ENCODE measurements at places on chromosomes 4 and X.

DNA sequence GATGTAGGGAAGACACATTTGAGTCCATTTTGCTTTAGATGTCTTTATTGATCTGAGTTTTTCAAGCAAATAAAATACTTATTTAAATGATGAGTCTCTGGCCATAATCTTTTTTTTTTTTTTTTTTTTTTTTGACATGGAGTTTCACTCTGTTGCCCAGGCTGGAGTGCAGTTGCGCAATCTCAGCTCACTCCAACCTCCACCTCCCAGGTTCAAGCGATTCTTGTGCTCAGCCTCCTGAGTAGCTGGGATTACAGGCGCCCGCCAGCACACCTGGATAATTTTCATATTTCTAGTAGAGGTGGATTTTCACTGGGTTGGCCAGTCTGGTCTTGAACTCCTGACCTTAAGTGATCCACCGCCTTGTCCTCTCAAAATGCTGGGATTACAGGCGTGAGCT, 194.5 kb upstream of the MAD2L1 start:
- no peak for DNase-seq

- DNase-seq, result no peak
Observed at GRCh38 chr4:64774626-64775025, 365.4 kb upstream of the TECRL start.

GRCh38 chr4:74223801-74224200, 65.9 kb downstream of the MTHFD2L start:
- DNase-seq, result no peak

DNA sequence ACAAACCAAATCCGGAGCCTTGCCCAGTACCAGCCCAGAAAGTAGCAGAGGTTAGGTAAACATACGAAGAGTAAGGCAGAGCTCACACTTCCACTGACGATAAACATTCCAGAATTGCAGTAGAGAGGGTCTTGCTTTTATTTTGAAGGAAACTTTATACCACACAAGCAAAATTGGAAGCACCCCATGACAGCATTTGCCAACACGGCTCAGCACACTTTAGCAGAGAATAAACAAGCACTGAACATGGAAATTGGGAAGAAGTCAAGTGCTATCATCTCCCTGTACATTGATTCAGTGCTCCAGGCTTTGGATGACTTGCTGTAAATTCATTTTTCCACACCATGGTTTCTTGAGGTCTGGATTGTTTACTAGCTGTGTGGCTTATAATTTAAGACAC, 160.7 kb upstream of the FAM47C start:
- no peak for DNase-seq

DNA sequence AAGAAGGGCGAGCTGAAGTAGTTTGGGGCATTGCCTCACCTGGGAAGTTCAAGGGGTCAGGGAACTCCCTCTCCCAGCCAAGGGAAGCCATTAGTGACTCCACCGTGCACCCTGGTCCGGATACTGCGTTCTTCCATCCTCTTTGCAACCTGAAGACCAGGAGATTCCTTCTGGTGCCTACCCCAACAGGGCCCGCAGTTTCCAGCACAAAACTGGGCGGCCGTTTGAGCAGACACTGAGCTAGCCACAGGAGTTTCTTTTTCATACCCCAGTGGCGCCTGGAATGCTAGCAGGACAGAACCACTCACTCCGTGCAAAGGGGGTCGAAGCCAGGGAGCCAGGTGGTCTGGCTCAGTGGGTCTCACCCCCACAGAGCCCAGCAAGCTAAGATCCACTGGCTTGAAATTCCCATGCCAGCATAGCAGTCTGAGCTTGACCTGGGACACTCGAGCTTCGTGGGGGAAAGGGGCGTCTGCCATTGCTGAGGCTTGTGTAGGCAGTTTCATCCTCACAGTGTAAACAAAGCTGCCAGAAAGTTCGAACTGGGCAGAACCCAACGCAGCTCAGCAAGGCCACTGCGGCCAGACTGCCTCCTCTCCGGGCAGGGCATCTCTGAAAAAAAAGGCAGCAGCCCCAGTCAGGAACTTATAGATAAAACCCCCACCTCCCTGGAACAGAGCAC, 1039.4 kb upstream of the IGFBP7 start:
- no peak for DNase-seq

GRCh38 chr4:119841361-119841760, 212.8 kb upstream of the PDE5A start:
- no peak for DNase-seq

GRCh38 chrX:36950495-36951253, 57.5 kb upstream of the FAM47C start:
- DNase-seq, result no peak

- DNase-seq, result no peak
Observed at GRCh38 chrX:9847071-9847470, 60.8 kb downstream of the SHROOM2 start.

GRCh38 chrX:43718546-43718945, 62.4 kb downstream of the MAOA start:
- no peak for DNase-seq

GRCh38 chr4:94011190-94011589, 182.6 kb downstream of the ATOH1 start:
- no peak for DNase-seq

GRCh38 chr4:61772126-61772525, 572.0 kb downstream of the ADGRL3 start:
- no peak for DNase-seq

GRCh38 chrX:154661170-154661569, 7.8 kb upstream of the CTAG2 start:
- no peak for DNase-seq

DNA sequence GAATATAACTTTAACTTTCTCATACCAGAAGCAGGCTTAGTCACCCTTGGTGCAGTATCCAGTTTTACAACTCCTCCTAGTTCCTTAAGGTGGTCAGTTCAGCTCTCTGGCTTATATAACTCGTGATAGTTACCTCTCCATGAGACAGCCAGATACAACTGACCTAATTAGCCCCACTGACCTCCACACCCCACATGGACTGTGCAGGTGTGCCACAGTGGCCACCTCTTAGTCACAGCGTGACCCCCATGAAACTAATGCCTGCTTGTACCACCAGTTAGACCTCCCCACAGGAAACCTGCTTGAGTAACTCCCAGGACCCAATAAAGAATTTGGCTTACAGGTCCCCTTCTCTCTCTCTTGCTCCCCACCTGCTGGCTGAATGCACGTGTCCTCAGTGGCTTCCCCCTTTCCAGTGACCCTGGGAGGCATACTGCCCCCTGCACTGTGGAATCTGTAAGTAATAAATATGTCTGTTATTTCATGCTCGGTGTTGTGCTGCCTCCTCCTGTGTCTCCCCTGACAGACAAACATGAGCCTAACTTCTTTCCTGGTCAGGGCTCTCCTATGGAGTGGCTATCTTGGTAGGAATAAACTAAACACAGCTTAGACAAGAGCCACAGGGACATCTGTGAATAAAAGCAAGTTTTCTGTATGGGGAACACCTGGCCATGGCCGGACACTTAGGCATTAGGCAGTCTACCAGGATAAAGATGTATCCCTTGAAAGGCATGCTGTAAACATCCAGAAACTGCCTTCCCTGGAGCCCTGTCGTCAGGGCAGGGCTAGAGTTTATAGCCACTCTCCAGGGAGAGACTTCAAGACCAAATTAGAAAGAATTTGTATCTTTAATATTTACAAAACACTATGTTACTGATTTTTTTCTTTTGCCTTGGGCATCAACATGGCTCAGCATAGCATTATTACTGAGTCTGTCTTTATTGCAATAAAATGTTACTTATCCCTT, 209.7 kb upstream of the BOD1L1 start:
- no peak for DNase-seq

GRCh38 chrX:20974326-20974725, 399.9 kb upstream of the CNKSR2 start:
- DNase-seq, result no peak

GRCh38 chrX:140038842-140039241, 73.5 kb upstream of the CXorf66 start:
- DNase-seq, result no peak

DNA sequence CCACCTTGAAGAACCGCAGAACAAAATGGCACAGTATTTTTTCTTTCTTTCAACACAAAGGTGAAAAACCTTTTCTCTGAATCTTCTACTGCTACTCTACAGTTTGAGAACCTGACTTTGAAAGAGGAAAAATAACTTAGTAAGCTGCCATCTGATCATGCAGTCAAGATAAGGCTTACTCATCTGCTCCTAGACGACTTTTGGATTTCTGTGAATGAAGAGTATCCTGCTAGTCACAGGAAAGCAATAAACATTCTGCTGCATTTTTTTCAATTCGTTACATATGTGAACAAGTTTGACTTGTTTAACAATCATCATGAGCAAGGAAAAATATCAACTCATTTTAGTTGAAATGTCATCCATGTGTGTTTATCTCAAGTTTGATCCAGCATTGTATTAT, 25.2 kb downstream of the TIGD2 start:
- no peak for DNase-seq

- DNase-seq, result no peak
Observed at GRCh38 chrX:136215559-136215958, 35.6 kb downstream of the MAP7D3 start.

DNA sequence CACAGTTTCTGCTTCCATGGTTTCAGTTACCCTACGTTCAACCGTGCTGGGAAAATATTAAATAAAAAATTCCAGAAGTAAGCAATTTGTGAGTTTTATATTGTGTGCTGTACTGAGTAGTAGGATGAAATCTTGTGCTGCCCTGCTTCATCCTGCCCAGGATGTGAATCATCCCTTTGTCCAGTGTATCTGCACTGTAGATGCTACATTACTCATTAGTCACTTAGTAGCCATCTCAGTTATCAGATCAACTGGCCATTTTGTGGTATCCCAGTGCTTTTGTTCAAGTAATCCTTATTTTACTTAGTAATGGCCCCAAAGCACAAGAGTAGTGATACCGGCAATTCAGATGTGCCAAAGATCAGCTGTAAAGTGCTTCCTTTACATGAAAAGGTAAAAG, 97.9 kb downstream of the COX18 start:
- no peak for DNase-seq

DNA sequence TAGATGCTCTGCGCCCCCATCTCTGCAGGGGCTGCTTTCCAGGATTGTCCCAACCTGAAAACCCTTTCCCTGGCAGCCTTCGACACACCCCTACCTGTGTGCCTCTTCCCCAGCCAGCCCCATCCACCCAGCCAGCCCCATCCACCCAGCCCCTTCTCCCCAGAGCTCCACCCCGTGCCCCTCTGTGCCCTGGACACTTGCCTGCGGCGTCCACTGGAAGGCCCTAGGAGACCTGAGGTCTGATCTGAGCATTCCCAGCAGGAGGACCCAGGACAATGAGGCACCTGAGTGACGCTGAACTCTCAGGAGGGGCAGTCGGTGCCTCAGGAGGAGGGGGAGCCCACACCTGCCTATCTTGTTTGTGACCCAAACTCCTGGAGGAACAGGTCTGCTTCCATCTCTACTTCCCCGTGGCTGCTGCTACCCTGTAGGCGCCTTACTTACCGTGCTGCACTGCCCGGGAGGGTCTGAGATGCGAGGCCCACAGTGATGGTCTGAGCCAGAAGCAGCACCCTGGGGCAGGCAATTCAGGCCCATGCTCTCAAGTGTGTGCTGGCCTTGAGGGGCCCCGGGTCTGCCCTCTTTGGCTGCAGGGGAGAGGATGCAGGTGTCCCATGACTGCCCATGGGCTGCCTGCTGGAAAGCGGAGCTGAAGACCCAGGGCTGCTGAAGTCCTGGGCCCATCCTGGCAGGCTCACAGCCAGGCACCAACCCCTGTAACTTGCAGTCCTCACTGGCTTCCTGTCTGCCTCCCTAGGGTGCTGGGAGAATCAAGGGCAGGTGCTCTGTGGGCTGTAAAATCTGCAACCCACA, 4.9 kb downstream of the LRPAP1 start:
- no peak for DNase-seq

DNA sequence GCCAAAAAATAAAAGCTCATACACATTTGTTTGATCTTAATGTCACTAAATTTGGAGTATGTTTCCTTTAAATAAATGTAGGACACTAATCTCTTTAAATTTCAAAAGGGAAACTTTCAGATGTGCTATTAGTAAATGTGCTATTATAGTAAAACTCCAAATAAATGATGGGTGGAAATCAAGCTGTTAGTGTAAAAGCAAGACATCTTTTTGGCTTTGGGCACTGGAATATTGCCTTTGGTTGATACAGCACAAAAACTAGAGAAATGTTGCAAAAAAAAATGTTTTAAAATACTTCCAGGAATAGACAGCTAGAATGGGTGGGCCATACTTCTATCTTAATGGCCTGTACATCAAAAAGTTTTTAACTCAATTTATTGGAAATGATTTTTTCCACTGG, 151.6 kb downstream of the FBXO8 start:
- DNase-seq, result no peak

GRCh38 chrX:53795576-53795975, 109.1 kb upstream of the HUWE1 start:
- DNase-seq, result no peak

DNA sequence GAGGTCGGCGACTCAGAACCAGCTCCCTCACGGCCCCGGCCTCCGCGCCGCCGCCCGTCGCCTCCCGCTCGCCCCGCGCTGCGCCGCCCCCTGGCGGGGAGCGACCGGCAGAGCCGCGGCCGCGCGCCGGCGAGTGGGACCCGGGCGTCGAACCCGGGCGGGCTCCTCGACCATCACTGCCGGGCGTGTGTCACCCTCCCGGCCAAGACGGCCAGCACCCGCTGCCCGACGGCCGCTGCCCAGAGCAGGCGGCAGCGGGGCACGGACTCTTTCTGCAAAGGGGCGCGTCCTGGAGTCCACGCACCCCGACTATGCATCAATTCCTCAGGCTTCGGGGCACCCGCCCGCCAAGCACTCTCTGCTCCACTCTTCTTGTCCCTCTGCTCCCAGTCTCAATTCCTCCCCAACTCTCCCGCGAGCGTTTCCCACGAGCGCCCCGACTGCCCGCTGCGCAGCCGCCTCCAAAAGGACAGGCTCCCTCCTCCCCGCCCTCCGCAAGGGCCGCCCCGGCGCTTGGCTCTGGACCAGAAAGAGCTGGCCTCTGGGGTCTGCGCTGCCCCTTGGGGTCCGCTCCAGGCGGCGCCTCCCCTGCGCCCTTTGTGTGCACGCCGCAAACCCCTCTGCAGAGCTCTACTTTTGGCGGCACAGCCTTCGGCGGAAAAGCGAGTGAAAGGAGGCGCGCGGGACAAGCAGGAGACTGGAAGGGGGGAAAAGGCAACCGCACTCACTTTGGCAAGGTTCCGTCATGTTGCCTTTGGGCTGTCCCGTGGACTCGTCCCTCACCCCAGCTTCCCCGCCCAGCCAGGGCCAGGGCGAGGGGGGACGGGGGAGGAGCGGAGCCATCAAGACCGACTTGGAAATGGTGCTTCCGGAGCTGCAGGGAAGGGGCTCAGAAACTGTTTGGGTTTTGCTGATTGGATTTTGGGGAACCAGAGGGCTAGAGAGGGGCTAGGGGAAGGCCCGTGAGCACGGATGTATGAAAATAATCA, 1.0 kb downstream of the PDE5A start:
- peak; percentile 3 for DNase-seq

GRCh38 chr4:167359711-167360110, 125.4 kb upstream of the SPOCK3 start:
- no peak for DNase-seq

Measured in effector CD8-positive, alpha-beta T cell (primary cell).